Neural progenitor cell (in vitro differentiated cells): ENCODE measurements at places on chromosomes 6 and 20. TPM values are rescaled to one million over a fixed set of nuclear protein-coding genes. Genes with fewer than 3 reads are reported as not detected.

DNA sequence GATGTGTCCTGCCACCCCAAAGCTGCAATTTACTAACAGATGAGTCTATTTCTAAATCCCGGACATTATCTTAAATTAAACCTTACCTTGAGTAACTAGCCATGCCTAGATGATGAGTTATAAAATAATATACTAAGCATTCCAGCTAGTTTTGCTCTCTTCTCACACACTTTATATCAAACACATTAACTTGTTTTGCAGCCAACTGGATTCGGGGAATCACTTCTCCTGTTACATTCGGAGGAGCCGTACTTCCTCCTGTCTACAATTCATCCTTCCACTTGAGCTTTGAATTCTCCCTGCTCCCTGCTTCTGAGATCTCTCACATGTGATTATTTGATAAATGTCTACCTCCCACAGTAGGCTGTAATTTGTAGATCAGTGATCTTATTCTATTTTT, 420.1 kb downstream of the GJA1 start:
- no peak for DNase-seq

EPB41L1 gene
- 32.7 and 35.8 TPM in 2 replicates for total RNA-seq

- DNase-seq: no peak
Measured at GRCh38 chr6:136677344-136677743, 114.9 kb downstream of the MAP3K5 start.

- DNase-seq: no peak
Measured at GRCh38 chr6:148727104-148727503, 19.7 kb upstream of the UST start.

DNA sequence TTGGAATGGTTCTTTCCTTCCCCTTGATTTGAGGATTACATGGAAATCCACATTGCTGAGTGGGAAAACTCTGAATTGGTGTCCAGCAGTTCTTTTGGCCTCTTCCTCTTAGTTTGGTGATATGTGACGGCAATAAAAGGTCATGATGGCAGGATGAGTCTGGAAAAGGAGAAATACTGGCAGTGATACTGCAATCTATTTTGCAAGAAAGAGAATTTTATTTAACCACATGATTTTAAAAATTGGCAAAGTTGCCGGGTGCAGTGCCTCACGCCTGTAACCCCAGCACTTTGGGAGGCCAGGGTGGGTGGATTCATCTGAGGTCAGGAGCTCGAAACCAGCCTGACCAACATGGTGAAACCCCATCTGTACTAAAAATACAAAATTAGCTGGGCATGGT, 73.1 kb downstream of the ADTRP start:
- no peak for DNase-seq

TTI1 gene
- 52.1 and 55.9 TPM in 2 replicates for total RNA-seq

GRCh38 chr20:48680650-48681049, 147.1 kb downstream of the PREX1 start:
- no peak for DNase-seq

KIAA1755 gene
- total RNA-seq: 0.22 TPM in 2 replicates

DNA sequence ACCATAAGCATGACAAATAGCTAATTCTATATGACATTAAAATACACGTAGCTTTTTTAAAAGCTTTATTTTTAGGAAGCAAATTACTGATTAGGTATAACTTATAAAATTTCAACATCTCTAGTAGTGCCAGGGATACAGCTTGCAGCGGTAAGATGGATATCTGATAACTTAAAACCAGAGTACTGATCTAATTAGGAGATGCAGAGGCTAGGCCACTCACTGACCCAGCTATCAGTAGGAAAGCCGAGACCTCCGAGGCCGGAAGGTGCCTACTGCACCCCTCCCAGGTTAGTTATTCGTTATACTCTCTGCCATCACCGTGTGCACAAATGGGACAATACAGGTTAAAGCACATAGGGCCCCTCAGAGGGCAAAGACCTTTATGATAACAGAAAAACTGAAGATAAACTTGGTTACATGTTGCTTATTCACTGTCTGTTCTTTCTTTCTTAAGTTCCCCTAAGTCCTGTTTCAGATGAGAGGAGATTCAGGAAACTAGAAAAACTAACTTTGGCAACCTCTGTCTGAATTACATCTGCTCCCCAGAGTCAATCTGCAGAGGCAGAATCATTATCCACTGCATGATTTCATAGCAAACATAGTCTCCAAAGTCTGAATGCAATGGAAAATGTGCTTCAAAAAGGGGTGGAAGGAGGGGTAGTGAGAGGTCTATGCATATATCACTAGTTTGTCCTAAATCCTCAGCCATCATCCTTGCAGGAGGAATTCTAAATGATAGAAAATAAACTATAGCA, 60.8 kb downstream of the RIPOR2 start:
- no peak for DNase-seq
